Activated CD4-positive, alpha-beta T cell treated with anti-CD3 and anti-CD28 coated beads for 48 hours (primary cell): ENCODE measurements at places on chromosomes 1 and 21.

GRCh38 chr1:26780344-26780957 lies 7.3 kb upstream of the PIGV start:
- DNase-seq: no peak

- DNase-seq: peak; percentile 17
These were observed at the start of gene NMNAT2 for GRCh38 chr1:183417772-183418491. Gene NMNAT2 (minus strand): TSS chr1:183418380. CDS start chr1:183418267, 113 bp downstream.

- DNase-seq: no peak
These were observed 4.4 kb downstream of the F13B start for GRCh38 chr1:197062692-197063091.

GRCh38 chr1:159959451-159959850 lies 5.4 kb upstream of the SLAMF9 start:
- no peak for DNase-seq

DNA sequence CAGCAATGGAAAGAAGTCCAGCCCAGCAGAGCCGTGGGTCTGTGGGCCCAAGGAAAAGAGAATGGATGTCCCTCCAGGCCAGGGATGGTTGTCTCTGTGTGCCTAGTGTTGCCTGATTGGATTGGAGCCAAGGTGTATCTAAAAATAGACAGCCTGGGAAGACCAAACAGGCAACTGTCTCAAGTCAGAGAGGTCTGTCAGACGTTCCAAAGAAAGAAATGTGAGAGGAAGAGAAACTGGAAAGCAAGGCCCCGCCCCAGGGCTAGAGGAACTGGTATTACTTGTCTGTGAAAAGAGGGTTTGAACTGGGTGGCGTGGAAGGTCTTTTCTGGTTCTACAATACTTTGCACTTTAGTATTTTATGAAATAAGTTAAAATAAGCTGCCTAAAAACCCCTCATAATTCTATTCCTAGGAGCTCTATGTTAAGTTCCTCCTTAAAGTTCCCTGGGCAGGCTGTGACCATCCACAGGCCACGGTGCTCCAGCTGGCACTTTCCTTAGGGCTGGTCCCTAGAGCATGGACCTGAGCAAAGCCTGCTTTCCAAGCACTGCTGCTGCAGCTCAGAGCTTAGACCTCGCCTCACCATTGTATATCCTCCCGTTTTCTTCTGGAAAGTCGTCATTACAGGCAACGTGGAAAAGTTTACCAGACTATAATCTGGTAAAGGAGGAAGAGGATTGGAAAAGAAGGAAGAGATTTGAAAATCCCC lies 151.6 kb downstream of the DISC1 start:
- DNase-seq: no peak

GRCh38 chr21:14690886-14691285 lies 144.8 kb upstream of the SAMSN1 start:
- DNase-seq: no peak

DNA sequence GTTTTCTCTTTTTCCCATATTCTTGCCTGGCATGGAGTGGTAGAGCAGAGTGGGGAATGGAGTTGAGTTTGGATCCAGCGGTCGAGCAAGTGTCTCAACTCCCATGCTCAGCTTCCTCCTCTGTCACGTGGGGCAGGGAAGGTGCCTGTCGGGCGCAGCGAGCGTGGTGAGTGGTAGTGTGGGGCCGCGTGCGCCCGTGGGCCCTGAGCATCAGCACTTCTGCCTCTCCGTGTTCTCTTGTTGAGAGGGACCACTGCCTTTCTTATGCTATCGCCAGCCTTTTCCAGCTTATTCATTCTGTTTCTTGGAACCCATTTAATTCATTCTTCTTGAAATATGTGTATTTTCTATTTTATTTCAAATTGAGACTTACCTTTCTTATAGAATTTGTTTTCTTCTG lies 65.1 kb downstream of the ADARB1 start:
- DNase-seq: no peak

DNA sequence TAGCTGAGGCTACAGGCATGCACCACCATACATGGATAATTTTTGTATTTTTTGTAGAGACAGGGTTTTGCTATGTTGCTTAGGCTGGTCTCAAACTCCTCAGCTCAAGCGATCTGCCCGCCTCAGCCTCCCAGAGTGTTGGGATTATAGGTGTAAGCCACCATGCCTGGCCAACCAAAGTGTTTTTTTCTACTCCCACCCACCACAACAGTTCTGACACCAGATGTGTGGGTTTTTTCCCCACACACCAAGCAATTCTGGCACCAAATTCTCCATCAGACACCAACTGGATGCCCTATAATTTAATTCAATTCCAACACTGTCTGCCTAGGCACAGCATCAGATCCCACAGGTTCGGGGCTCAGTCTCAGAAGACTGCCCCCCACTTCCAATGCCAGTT lies 20.6 kb upstream of the KLHDC8A start:
- no peak for DNase-seq

- peak; percentile 39 for DNase-seq
These were observed 3.5 kb upstream of the PADI1 start for GRCh38 chr1:17201201-17202021.

DNA sequence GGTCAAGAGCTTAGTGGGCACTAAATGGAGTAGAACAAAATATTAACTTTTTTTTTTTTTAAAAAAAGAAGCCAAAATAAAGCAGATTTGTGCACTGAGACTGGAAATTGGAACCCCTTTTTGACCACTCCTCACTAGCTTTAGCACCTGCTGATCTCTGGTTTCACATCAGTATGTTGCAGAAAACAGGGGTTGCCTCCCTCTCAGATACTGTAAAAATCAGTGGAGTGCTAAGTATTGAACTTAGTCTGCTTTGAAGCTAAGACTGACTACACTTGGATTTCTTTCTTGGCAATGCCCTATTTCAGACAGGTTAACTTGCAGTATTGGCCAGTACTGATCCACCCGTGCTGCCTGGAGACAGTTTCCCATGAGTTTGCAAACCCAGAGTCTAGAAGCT lies 2.7 kb upstream of the KIAA0040 start:
- no peak for DNase-seq

- no peak for DNase-seq
These were observed 42.2 kb upstream of the BCAR3 start for GRCh38 chr1:93723733-93724270.

DNA sequence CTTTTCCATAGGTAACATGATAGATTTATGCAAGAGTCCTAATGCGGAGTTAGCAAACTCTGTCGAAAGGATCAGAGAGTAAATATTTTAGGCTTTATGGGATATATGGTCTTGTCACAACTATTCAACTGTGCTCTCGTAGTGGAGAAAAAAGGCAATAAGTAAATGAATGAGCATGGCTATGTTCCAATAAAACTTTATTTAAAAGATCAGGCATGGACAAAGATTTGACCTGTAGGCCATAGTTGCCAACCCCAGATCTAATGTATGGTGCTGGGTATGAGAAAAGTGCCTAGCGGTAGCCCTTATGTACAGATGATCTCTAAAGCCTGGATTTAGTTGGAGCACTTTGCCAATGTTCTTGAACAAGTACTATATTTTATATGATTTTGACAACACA lies 498.8 kb upstream of the C1orf87 start:
- no peak for DNase-seq

- DNase-seq: no peak
These were observed 13.1 kb downstream of the SLC26A9 start for GRCh38 chr1:205930195-205930577.

DNA sequence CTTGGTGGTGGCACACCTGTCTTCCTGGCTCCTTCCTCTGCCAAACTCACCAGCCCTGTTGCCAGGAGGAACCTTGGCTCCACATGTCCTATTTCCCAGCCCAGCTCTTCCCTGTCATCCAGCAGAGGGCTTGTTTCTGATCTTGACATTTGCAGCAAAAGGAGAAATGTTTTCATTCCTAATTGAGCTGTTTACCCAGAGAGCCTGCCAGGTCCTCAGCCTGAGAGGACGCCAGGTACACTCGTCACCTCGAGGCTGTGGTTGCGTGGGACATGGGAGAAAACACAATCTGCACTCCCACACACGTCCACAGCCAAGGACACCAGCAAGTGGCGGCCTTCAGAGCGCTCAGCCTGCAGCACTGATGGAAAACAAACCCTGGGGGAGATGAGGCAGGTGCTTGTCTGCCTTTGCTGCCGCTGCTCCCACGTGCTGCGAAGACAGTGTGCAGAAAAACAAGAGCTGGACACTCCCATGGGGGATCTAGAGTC lies 132.8 kb upstream of the CD34 start:
- DNase-seq: no peak

DNA sequence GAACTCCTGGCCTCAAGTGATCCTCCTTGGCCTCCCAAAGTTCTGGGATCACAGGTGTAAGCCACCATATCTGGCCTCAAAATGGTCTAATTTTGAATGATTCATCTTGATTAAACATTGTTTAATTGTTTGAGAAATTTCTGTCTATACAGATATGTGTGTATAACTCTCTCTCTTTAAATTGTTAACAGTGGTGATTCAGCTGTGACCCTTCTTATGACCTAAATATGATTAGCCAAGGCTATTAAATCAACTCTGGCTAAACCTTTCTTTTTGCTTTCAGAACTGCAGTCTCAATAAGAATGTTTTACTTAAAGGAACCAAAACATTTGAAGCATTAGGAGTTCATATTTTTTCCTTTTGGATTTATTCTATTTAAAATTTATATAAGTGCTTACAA lies 19.2 kb upstream of the B3GALT5 start:
- no peak for DNase-seq

GRCh38 chr1:235108876-235109275 lies 19.8 kb downstream of the TOMM20 start:
- DNase-seq: no peak

GRCh38 chr21:27425172-27425571 lies 458.3 kb upstream of the ADAMTS5 start:
- DNase-seq: no peak

- DNase-seq: no peak
These were observed 89.4 kb downstream of the GRIK3 start for GRCh38 chr1:36944883-36945282.

GRCh38 chr1:183806125-183806524 lies 1.2 kb downstream of the RGL1 start:
- no peak for DNase-seq

GRCh38 chr1:86339014-86339812 lies 56.9 kb downstream of the ODF2L start:
- no peak for DNase-seq

DNA sequence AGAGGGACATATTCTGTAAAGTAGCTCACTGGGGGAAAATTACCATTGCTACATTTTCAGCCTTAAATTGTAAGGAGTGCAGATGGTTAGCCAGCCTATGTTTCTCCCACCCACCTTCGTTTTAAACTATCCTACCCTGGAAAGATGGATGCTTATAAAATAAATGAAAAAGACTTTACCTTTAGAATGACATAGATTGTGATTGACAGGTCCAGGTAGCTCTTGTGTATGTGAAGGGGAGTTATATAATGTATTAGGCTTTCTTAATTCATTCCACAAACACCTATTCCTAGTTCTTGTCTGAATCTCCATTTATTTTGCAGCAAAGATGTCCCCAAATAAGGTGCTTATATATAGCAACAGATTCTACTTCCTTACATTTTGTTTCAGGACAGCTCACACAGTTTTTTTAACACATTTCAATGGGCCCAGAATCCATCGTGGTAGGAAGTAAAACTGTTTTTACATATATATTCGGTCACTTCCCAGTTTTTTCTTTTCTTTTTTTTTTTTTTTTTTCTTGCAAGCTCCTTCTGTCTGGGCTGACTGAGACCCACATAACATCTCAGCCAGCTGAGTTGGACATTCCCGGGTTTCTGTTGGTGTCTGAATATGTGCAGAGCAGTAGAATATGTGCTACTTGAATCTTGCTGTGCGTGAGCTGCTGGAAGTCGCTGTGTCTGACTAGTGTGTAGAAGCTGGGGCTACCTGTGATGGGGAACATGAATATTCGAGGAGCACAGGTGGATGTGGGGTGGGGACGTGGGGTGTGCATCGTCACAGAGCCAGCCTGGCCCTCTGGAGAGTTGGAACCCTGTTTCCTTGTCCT lies 27.8 kb downstream of the UCK2 start:
- no peak for DNase-seq

DNA sequence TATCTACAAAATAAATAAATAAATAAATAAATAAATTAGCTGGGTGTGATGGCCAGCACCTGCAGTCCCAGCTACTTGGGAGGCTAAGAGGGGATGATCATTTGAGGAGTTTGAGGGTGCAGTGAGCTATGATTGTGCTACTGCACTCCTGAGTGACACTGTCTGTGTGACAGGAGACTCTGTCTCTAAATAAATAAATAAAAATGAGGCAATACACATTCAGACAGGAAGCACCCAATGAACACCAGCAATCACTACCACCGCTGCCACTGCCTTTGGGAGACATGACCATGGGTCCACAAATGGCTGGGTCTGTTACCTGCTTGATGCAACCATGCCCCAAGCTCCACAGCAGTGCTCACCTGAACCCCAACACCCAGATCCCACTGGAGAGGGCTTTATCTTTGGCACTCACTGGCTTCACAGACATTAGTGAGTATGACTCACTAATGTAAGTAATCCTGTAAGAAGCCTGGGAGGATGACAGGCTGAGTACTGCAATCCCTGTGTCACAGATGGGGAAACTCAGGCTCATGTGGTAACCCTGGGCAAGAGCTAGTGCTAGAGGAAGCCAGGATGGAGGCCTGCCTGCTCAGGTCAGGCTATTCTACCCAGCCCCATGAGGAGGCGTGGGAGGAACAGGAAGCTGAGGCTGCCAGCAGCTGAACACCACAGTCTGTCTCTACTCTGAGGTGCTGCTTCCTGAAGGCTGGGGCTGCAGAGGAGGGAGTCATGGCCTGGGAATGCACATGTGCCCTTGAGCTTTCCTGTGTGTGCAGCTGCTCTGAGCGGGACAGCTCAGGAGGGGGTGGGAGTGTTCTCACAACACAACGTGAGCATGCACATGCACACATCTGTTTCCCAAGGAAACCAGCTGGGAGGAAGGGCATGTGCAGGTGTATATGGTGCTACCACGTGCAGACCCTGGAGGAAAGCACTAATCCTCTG lies 43.0 kb downstream of the SLC9A1 start:
- DNase-seq: peak; percentile 82

GRCh38 chr1:116754198-116754977 lies at the start of gene CD2:
Gene CD2 (plus strand): TSS chr1:116754430. CDS start chr1:116754493, 63 bp downstream.
- DNase-seq: peak; percentile 73
